ENCODE measurements at places on chromosomes 1 and 21.

DNA sequence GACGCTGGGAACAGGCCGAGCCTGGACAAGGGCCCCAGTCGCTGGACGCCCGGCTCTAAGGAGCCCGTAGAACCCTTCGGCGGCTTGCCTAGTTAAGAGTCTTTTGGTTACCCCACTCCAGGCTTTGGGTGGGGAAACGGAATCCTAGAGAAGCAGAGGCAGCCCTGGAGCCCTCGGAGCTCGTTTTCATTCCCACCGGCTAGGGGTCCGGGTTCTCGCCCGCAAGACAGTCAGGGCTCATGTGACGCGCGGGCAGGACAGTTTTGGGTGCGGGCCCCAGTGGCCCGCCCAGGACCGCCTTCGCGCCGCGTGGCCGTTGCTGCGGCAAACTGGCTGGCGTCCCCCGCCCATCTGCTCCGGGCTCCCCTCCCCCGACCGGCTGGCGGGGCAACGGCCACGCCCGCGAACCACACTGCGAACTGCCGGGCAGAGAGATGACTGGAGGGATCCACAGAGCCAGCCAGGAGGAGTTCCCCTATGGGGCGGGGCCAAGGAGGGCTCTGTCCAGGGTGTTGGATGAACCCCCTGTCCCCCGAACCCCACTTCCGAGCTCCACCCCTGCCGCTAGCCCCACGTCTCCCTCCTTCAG, 829 bp upstream of the HES2 start:
- no peak for DNase-seq

- peak; percentile 74 for DNase-seq
Observed at GRCh38 chr1:237851210-237851845, 39.4 kb downstream of the ZP4 start.

DNA sequence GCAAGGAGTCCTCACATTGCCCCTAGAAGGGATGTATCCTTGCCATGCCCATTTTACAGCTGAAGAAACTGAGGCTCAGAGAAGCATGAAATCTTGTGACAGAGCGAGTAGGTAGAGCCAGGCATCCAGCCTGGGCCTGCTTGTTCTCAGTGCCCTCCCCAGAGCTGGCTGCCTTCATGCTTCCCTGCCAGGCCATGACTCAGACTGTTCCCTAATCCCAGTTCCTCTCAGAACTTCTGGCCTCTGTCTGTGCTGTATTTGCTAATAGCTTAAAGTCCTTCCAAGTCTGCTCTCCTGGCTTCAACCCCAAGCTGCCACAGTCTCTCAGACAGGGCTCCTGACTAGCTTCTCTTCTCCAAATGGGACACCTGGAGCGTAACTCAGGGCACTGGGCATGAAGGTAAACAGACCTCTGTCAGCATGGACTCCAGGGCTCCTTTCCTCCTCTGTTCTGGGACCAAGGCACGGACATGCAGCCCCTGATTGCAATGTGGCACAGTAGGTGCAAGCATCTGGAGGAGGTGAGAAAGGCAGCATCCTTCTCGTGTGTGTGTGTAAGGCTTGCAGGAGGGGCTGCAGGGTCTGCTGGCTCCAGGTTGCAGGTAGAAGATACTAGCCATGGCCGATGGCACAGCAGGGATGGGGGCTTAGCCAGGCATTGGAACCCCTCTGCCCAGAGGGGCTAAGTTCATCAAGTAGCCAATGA, 122.7 kb downstream of the HMGB4 start:
- no peak for DNase-seq

GRCh38 chr1:234584420-234584805, 25.6 kb downstream of the IRF2BP2 start:
- DNase-seq, result no peak

- DNase-seq, result no peak
Observed at GRCh38 chr1:201566933-201567801, 28.2 kb downstream of the NAV1 start.

GRCh38 chr1:156592910-156593660, 1.5 kb downstream of the NAXE start:
- peak; percentile 13 for DNase-seq

DNA sequence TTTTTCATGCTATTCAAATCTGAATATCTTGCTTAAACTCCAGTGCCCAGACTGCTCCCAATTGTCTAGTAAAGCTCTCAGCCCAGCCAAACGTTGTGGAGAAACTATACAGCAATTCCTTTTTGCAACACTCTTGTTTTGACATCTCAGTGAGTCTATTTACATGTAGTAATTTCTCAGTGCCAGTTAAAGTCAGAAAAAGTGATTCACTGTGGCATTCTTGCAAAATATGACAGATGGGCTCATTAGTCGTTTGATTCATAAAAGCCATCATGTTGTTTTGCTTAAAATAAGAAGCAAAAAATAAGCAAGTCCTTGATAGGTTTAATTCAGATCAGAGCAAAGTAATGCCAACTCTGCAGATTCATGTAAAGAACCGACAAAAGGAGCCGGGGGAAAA, 20.7 kb upstream of the TMPRSS15 start:
- no peak for DNase-seq

GRCh38 chr1:152141971-152142584, 16.9 kb downstream of the RPTN start:
- peak; percentile 84 for DNase-seq

GRCh38 chr1:20949871-20950590, 162.9 kb upstream of the HP1BP3 start:
- DNase-seq, result no peak

DNA sequence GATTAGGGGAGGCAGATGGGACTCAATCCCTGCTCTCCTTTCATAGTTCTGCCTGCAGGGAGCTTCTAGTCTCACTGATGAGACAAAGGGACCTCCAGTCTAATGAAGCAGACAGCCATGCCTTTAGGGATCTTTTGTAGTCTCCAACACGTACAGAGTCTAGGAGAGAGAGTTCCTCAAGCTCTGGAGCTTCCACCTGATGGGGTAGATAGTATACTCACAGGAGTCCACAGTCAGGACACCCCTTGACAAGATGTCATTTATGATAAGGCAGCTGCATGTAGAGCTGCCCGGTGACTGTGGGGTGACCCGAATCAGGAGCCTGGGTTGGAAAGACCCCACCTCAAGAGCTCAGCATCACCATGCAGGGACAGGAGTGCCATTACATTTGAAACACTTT, 55.3 kb upstream of the CNTN2 start:
- DNase-seq, result no peak

DNA sequence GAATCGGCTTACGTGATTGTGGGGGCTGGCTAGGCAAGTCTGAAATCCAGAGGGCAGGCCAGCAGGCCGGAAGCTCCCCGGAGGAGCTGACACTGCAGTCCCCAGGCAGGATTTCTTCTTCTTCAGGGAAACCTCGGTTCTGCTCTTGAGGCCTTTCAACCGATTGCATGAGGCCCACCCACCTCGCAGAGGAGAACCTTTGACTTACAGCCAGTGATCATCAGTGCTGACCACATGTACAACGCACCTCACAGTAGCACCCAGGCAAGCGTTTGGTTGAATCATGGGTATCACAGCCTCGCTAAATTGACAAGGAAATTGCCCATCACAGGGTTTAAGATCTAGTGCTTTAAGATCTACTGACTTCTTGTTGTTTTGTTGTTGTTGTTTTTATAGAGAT, 23.6 kb upstream of the GPR157 start:
- no peak for DNase-seq

- no peak for DNase-seq
Observed at GRCh38 chr1:92544756-92545165, 58.0 kb upstream of the GFI1 start.

All from ELR (cell line).